ENCODE measurements at places on chromosomes 2 and 18.

GRCh38 chr2:224999321-224999720 is 42.9 kb downstream of the DOCK10 start:
- DNase-seq, result no peak

- no peak for DNase-seq
Measured at GRCh38 chr2:126750506-126750905, 94.5 kb downstream of the GYPC start.

GRCh38 chr2:59630789-59631188 is 922.7 kb downstream of the BCL11A start:
- DNase-seq, result no peak

GRCh38 chr2:196601430-196602306 is 37.8 kb upstream of the CCDC150 start:
- DNase-seq, result no peak

DNA sequence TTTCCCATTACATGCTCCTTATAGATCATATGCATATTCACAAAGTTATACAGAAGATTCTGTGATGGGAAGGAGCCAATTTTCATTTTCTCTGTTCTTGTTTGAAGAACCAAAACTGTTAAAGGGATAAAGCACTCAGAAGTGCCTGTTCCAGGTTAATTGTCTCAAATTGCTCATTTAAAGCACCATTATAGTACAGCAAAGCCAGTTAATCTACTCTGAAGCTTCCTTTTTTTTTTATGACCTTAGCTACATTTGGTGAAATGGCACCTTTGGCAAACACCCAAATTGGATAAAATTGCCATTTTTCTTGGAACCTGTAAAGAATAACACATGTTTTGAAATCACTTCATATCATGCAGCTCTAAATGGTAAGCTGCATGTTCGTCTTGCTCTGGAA is 1092.3 kb downstream of the BCL11A start:
- DNase-seq, result no peak

- DNase-seq, result no peak
Measured at GRCh38 chr2:139805441-139805840, 1025.3 kb upstream of the NXPH2 start.

DNA sequence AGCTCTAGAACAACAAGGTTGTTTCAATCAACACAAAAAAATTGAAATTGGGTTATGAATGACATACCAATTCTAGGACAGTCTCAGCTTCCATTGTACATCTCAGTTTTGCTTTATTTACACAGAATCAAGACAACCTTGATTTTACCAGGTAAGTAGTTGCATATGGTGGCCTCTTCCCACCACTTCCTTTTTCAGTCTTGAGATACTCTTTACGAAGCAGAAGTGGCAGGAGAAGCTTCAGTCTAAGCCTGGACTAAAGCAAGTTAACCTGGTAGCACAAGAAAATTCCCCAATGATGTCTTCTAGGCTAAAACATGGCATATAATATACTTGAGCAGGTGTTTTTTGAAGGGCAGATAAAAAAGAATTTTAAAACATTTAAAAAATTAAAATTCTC is 10.7 kb upstream of the FAM136A start:
- DNase-seq, result no peak

DNA sequence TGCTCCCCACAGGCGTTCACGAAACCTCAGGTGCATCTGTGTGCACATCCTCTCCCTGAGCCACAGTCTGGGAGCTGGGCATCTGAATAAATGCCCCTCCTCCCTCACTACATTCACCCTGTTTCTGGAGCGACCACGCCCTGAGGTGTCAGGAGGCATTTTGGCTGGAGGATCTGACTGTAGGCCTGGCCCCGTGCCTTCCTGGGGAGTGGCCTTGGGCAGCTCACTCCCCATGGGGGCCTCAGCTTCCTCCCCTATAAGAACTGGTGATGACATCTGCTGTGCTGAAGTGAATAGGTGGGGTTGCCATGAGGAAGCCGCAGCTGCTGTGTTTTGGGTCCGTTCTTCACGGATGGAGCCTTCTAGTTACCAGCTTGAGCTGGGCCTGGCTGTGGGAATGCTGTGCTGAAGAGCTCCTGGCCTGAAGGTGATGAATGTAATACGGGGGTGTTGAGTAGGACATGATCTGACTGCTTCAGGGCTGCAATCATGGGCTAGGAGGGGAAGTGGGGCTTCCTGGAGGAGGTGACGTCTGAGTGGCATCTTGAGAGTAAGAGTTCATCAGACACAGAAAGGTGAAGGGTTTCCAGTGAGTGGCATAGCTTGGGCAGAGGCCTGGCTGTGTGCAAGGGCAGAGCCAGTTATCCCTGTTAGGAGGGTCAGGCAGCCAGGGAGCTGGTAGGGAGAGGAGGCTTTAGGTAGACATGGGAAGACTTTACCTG is 58.2 kb downstream of the GLI2 start:
- no peak for DNase-seq

DNA sequence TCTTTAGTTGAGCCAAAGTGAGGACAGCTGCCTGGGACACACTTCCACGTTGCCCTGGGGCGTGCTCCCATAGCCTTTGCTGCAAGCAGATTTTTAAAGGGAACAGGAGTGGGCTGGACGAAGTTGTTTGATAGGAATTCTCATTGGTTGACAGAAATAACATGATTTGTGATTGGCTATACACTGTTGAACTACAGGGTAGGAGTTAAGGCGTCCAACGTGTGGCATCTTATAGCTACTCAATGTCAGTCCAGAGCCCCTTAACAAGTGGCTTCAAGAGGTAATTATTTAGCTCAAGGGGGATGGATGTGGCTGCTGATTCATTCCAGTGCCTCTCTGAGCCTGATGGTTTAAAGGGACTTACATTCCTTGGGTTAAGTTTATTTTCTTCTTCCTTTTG is 65.5 kb downstream of the ACAA2 start:
- no peak for DNase-seq

GRCh38 chr2:84474176-84474575 is 15.1 kb upstream of the SUCLG1 start:
- DNase-seq, result no peak

DNA sequence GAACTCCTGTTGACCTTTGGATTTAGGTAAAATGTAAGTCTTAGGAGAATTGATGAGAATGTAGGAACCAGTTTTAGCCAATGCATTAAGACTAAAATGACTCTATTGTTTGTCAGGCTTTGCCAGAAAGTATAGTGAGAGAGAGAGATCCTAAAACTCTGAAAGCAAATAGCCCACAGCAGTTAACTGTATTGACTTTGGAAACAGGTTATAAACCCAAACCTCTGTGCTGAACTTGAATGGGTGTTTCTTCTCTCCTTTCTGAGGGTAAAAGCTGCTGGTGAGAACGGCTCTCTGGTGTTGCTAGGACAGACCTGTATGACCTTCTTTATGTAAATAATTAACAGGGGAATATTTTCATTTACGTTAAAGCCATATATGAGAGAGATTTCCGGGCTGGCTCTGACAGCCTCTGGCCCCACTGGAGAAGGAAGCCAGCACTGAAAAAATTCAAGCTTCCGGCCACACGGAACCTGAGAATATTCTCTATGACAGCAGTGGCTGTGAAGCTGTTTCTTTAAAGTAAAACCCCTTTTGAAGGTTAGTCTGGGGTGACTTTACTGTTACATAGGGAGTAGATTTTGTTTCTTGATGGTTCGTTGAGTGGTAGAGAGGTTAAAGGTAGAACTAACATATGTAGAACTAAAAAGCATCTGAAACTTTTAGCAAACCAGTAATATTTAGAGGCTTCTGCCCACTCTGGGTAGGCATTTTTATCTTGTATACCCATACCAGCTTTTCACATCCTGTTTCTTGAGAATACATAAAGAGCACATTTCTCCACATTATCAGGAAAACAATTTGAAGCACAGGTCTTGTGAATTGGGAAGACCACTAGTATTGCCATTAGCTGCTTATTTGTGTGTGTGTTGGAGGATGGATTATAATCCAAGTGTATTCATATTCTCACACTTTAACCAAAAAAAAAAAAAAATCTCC is 123.8 kb downstream of the SPTBN1 start:
- DNase-seq, result no peak

DNA sequence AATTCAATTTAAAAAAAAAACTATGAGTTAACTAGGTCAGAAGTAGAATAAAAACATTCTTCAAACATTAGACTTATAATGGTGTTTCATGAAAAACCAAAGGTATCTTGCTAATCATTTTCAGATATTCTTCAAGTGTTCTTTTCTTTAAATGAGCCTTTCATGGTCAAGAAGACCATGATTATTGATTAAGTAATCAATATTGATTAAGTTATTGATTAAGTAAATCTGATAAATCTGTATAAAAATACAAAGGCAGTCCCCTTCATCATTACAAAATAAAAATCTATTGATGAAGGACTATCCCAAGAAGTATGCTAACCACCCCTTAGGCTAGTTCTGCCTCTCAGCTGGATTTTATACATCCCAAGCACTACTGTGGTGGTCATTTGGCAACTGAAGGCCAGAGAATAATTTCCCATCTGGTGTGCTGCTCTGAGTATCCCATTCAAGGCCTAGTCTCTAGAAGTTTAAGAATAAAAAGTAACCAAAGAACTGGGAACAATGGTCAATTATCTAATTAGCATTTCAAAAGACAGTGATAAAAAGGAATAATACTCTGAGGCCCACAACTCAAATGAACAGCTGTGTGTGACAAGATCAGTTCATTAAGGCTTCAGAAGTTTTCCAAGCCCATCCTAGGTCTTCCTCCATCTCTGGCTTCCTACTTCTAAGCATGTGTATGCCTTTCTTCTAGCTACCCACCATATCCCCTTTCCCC is 63.5 kb downstream of the TCF4 start:
- no peak for DNase-seq

DNA sequence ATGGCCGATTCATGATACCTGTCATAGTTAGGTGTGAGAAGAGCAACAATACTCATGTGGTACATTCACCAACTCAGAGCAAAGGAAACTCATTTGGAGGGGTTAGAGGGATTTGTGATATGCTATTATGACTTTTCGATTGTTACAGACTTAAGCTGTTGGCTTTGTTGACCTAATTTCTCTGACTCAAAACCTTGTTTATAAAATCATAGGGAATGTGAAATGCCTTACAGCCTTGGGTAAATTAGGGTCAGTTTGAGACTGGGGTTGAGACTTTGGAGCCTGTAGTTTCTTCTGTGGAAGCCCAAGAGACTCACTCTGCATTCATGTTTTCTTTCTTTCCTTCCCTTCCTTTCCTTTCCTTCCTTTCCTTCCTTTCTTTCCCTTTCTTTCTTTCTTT is 261.9 kb downstream of the LRRTM1 start:
- no peak for DNase-seq

- DNase-seq, result no peak
Measured at GRCh38 chr2:214796911-214797310, 12.6 kb downstream of the BARD1 start.

- DNase-seq, result no peak
Measured at GRCh38 chr2:178008636-178009289, 63.8 kb downstream of the PDE11A start.

- no peak for DNase-seq
Measured at GRCh38 chr2:85470850-85471800, 52.6 kb downstream of the SH2D6 start.

DNA sequence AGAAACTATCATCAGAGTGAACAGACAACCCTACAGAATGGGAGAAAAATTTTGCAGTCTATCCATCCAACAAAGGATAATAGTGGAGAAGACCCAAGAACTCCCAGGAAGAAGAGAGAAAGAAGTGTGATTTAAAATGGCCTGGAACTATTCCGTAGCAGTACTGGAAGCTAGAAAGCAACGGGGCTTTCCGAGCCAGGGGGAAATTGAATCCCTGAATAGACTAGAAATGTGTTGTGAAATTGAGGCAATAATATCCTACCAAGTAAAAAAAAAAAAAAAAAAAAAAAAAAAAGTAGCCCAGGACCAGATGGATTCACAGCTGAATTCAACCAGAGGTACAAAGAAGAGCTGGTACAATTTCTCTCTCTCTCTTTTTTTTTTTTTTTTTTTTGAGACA is 69.3 kb downstream of the FARP2 start:
- DNase-seq, result no peak

DNA sequence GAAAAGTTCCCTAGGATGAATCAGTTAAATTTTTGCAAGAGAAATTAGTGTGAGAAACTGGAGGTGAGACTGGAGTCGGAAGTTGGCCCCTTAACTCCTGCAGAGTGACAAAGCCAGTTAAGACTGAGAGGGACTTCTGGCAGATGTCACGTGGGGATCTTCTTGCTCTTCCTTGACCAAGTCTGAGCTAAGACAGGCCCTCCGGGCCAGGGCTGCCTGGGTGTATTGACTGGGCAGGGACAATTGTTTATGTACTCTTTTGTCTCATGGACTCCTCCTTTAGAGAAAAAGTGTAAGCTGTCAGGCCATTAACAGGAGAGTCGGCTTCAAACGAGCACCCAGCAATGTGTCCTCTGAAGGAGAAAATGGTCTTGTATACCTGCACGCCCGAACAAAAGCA is 48.6 kb upstream of the RALBP1 start:
- DNase-seq, result no peak

- DNase-seq, result no peak
Measured at GRCh38 chr18:13556502-13556901, 169.9 kb downstream of the FAM210A start.

DNA sequence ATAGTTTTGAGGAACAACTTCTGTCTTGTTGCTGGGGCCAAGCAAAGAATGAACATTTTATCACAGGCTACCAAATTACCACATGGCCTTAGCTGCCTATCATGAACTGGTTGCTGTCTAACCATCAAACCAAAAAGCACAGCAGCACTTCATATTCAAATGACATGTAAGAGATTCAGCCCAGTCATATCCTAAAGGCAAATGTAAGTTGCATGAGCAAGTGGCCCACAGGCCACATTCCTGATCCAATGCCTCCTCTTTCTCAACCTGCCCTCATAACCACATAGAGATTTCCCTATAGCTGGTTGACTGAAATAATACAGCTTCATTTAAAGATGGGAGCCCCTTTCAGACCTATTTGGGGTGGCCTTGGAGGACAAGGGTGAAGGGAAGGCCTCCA is 572.3 kb downstream of the IRS1 start:
- no peak for DNase-seq

DNA sequence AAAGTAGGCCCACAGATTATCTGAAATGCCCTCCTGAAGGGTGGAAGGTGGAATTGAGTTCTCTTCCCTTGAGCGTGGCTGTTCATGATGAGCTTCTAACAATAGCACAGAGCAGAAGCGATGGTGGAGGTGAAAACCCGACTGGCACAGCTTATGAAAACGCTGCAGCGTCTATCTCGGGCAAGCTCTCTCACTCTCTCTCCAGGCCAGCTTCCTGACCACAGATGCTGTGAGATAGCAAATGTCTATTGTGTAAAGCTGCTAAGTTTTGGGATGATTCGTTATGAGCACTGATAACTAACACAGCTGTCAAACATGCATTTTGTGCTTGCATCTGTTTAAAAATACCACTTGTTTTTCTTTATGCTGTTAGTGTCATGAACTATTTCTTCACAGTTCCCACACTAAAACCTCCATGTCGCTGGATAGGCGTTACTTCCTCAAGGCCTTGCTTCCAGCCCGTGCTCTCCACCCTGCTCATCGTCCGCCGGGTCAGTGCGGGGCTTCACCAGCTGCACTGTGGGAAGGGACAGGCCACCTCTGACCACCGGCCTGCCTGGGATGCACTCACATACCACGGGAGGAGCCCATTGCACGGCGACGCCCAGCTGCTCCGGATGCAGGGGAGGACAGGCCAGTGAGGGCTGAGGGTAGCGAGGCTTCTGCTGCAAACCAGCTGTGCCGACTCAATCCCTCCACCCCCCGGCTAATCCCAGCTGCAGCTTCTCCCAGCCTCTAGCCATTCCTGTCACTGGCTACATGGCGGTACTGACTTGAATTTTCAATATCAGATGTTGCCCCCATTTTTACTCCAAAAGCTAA is 60.0 kb upstream of the OTOS start:
- no peak for DNase-seq

- DNase-seq, result no peak
Measured at GRCh38 chr2:49843314-49843713, 689.0 kb upstream of the FSHR start.

All from suppressor macrophage treated with lipopolysaccharide for 4 hours (primary cell).